Fibroblast of the aortic adventitia (primary cell): ENCODE measurements at places on chromosomes 3 and 15.

DNA sequence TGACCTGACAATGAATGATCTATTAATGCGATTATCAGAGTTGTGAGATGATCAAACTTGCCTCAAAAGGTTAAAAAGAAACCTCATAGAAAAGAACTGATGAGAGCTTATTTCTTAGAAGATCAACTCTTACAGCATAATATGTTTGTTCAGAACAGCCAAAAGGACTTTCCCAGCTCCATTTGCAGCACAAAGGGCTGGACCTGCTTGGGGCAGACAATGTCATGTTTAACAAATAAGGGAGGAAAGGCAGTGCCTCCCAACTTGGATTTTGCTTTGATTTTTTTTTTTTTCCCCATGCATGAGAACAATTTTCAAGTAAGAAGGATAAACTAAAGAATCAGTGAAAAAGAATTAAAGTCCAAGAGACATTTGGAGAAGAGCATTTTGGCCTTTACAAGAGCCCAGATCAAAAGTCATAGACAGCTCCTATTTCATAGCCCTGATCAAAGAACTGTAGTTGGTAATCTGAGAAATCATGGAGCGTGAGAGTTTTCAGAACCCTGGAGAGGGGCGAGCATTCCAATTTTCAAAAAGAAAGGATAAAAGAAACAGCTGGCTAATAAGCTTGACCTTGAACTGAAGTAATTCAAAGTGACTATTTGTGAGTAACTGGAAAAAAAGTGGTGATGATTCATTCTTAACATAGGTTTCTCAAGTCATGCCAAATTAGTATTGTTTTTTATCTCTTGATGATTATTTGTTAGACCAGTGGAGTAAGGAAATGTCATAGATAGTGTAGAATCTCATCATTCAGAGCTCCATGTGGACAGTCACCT is 136.0 kb upstream of the CFAP20DC start:
- DNase-seq: peak; percentile 35

DNA sequence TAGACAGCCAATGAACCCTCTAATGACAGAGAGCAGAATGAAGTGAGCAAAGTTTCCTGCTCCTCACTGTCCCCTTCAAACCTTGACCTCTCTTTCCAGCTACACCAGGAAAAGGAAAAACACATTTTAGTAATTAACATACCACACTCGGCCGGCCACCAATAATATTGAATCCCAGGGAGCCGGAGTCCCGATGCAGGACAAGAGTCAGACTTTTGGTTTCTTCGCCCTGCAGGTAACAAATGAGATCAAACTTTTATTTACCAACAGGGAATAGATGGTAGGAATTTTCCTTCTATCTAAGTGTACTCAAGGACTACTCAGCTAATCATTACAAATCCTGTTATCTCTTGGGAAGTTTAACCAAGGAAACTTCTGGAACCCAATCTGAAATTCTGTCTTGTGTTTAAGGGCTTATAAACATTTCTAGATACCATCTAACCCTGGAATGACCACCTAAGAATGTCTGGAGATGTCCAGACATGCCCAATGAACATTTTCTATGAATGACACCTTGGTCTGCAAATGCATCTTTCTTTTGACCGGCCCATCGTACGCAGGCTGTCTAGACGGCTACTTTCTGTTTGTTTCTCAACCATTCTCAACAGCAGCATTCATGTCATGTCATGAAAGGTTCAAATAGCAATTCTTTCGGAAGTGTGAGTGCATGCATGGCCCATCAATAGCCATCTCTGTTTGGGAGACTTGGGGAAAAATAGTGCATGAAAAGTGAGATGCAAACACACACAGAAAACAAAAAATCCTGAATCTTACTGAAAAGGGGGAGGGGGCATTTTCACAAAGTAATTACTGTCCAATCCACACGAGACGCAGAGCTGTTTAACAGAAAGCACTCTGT is 16.1 kb downstream of the PDZRN3 start:
- DNase-seq: no peak

DNA sequence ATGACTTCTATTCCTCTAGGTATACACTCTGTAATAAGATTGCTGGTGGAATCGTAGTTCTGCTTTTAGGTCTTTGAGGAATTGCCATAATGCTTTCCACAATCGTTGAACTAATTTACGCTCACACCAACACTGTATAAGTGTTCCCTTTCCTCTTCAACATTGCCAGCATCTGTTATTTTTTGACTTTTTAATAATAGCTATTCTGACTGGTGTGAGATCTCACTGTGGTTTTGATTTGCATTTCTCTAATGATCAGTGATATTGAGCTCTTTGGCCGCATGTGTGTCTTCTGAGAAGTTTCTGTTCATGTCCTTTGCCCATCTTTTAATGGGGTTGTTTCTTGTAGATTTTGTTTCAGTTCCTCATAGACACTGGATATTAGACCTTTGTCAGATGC is 12.8 kb downstream of the NXPE3 start:
- no peak for DNase-seq

DNA sequence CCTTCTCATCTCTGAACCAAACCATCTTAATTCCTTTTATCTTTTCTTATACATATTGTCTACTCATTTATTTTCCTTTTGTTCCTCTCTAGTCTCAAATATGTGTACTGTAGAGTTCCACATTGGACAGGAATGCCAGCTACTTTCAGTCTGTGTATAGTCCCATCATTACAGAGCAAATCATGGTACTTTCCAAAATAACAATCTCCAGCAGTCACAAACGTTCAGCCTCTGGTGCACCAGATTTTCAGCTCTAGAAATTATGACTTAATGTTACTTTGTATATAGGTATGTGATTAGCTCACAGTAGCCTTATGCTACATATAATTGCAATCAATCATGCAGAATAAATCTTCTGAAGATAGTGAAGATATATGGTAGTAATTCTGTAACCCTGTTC is 32.5 kb upstream of the TM4SF4 start:
- no peak for DNase-seq

DNA sequence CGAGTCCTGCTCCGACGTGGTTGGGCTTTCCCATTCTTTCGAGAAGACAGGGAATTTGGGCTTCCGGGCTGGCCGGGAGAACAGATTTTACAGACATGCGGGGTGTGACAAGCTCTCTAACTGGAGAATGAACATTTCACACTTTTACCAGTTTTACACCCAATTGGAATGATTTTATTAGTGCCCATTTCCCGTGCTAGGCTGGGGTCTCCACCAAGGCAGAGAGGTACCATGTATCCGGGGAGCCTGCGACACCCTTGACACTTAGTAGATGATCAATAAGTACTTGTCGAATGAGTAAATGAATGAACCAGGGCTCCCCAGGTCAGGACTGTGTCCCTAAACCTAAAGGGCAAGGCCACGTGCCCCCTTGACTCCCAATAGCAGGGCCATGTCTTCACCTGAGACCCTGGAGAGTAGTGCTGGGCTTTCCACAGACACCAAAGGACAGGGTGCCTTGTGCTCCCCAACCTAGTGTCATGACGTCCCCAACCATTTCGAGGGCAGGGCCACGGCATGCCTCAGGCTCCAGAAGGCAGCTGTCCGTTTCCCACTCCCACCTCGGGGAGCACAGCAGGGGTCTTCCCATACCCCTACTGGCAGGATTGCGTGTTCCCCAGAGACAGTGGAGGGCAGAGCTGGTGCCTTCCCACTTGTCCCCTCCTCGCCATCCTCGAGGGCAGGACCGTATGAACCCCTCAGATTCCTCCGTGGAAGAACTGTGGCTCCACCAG is 679 bp upstream of the MYD88 start:
- no peak for DNase-seq

GRCh38 chr3:112931736-112932521 is 43.0 kb downstream of the CD200R1 start:
- no peak for DNase-seq

DNA sequence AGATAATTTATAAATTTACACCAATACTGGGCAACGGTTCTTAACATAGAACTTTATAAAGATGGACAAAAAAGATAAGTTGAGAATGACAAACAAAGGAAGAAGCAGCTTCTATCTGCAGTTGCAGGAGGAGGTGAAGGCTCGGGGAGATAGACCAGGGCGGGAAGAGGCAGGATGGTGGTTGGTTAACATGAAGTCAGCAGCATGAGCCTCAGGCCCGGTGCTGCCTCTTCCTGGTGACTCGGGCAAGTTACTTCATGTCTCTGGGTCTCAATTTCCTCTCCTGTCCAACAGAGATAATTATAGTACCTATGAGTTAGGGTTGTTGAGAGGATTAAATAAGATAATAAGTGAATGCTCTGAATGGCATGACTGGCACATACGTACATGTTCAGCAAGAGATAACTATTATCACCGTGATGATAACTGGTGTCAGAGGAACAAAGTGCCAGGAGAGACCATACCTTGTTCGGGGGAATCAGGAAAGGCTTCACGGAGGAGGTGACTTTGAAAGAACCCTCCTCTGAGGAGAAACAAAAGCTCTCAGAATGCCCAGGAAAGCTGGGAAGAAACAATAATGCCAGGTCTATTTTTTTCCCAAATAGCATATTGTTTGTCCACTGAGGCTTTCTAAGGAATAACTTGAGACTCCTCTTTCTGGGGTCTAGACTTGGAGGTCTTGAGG is 4.4 kb downstream of the PAK6 start:
- no peak for DNase-seq

GRCh38 chr15:99291643-99292042 is 40.4 kb downstream of the LRRC28 start:
- no peak for DNase-seq

DNA sequence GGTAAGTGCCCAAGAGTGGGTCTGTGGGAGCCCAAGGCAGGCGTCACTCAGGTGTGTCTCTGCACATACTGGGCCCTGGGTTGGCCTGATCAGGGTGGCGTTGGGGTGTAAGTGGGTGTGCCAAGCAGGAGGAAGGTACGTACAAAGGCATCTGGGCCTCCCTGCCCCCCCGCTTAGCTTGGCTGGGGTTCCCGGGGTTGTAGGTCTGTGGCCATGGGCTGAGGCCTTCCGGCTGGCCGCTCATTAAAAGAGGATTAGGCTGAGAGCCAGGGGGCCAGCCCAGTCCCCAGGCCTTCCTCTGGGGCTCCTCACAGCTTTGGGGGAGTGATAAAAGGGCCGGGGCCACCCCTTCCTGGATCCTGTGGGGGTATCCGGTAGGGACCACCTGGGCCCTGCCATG is 13.3 kb downstream of the SEMA3F start:
- DNase-seq: no peak

GRCh38 chr3:175620532-175620931 is 761.4 kb downstream of the NAALADL2 start:
- no peak for DNase-seq

GRCh38 chr3:63338351-63338750 is 60.2 kb downstream of the SYNPR start:
- DNase-seq: no peak

- DNase-seq: no peak
These were observed 372.3 kb downstream of the SV2B start for GRCh38 chr15:91472316-91472756.

DNA sequence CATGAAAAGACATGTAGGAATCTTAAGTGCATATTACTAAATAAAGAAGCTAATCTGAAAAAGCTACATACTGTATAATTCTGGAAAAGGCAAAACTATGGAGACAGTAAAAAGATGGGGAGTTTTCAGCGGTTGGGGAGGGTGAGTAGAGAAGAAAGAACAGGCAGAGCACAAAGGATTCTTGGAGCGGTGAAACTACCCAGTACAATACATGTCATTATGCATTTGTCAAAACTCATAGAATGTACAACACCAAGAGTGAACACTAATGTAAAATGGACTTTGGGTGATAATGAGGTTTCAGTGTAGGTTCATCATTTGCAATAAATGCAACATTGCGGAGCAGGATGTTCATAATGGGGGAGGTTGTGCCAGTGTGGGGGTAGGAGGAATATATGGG is 45.5 kb upstream of the CMSS1 start:
- DNase-seq: no peak

DNA sequence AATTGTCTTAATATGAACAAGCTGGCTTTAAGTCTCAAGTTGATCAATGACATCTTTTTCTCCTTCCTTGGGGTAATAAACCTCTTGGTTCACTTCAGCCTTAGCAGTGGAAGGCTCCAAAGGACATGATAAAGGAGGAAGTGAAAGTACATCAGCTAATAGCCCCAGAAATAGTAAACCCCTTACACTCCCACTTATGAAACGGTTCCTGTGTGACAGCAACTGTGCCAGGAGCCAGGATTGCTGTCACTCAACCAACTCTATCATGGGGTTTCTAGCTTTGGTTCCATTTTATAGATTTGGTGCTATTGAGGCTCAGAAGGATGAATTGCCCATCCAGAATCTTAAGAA is 216.7 kb downstream of the ABHD5 start:
- no peak for DNase-seq

DNA sequence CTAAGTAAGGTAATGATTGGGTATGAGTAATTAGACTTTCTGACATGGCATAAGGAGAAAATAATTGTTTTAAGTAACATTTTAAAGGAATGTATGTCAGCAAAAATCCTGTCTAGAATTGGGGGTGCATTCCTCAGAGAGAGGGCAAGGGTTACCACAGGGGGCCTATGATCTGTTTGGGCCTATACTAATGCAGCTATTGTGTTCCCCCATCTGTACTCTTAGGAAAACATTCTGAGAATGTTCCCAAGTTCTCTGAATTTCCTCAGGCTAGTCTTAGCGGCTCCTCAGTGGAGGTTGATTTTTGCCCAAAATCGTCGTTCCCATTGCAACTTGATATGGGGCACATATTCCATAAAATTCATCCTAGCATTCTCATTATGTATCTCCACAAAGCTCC is 1216.4 kb upstream of the GBE1 start:
- no peak for DNase-seq

GRCh38 chr3:99413504-99413903 is 224.9 kb upstream of the COL8A1 start:
- DNase-seq: peak; percentile 62

GRCh38 chr3:13136426-13136825 is 63.2 kb upstream of the IQSEC1 start:
- no peak for DNase-seq

DNA sequence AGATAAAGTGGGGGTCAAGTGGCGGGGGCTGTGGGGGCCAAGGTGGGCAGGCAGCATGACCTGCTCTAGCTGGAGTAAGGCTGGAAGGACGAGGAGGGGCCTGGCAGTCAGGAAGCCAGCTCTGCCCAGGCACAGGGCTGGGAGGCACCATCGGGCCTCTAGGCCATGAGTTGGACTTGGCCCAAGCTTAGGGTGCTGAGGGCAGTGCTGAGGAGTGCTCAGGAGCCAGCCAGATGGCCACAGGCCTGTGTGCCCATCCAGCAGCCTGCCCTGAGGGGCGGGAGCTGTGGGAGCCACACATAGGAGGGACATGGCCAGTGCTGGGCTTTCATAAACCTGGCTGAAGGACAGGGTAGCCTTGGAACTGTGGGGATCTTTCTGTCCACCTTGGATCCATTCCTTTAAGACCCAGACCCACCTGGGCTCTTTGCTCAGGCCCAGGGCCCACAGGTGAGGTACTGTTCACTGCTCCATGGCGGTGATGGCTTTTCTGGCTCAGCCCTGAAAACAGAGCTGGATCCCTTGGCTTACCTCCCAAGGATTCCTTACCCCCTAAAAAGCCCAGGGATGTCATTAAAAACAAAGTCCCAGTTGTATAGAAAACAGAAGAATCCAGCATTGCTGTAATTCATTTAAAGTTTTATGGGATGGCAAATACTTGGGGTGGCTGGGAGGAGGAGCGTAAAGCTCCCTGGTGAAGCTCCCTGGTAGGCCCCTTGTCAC is 137.0 kb downstream of the DNAJB8 start:
- no peak for DNase-seq

GRCh38 chr3:178583963-178584575 is 47.8 kb downstream of the KCNMB2 start:
- no peak for DNase-seq
